ENCODE measurements at places on chromosomes 4 and X. TPM values are rescaled to one million over a fixed set of nuclear protein-coding genes. Genes with fewer than 3 reads are reported as not detected.

DNA sequence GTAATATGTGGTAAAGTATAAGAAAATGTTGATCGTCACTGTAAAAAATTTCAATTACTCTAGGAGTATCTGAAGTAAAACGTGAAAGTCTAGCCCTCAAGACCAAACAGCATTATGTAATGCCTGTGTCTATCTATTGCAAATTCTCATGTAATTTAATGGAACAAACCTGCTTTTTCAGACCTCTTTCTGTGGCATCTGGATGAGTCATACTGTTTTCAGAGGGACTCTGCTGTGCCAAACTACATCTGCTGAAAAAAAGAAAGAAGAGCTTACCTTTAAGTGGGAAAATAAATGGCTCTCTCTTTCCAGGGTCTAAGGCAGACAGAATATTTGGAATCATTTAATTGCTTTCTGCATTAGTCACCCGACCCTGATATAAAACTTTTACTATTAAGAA is 89.8 kb upstream of the ARMCX2 start:
- no peaks in the 10 kb centered on the region for H3K36me3 ChIP-seq
- H3K4me3 ChIP-seq, result no peak overlapping the region
- peaks cover 2% of the 10 kb centered on the region for H3K27me3 ChIP-seq
- no peaks in the 10 kb centered on the region for H3K4me1 ChIP-seq
- H3K27ac ChIP-seq, result no peak overlapping the region

GRCh38 chr4:56744030-56744429 is 62.9 kb upstream of the HOPX start:
- no peaks in the 10 kb centered on the region for H3K36me3 ChIP-seq
- H3K4me3 ChIP-seq, result no peak overlapping the region
- H3K4me1 ChIP-seq, result peaks cover 13% of the 10 kb centered on the region
- no peak for DNase-seq
- no peak overlapping the region for H3K27ac ChIP-seq

DNA sequence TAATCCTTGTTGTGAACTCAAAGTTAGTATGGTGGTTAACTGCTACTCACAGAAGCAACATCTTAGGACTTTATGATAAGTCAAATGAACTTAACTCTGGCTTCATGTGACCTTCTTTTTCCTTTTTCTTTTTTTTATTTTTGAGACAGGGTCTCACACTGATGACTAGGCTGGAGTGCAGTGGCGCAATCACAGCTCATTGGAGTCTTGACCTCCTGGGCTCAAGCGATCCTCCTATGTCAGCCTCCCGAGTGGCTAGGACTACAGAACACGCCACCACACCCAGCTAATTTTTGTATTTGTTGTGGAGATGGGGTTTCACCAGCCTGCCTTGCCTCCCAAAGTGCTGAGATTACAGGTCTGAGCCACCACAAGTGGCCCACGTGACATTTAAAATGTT is 22.4 kb downstream of the SEC31A start:
- no peak for DNase-seq
- no peak overlapping the region for H3K4me3 ChIP-seq
- H3K27ac ChIP-seq, result no peak overlapping the region
- peaks cover 29% of the 10 kb centered on the region for H3K4me1 ChIP-seq

GRCh38 chr4:26787461-26788340 is 72.9 kb upstream of the STIM2 start:
- peaks cover 4% of the 10 kb centered on the region for H3K27me3 ChIP-seq
- peak overlapping the region; percentile 64 for H3K27ac ChIP-seq
- H3K4me1 ChIP-seq, result peaks cover 34% of the 10 kb centered on the region
- peak overlapping the region; percentile 64 for H3K4me3 ChIP-seq
- H3K36me3 ChIP-seq, result peaks cover 9% of the 10 kb centered on the region
- DNase-seq, result peak; percentile 42

DNA sequence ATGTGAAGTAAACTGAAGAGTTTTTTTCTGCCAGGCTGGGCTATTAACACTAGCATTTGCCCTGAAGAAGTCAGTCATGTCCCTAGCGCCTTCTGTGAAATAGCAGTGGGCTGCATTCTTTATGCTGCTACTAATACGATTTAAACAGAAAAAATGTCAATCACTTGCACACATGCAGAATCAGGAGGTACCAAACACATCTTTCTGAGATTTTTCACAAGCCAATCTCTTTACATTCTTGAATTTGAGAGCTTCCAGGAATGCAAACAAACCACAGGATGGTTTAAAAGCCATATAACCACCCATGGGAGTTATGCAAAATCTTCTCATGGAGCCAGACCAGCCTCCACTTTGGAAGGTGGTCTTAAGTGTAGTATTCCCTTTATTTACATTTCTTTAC is 220.1 kb downstream of the IQCM start:
- H3K4me3 ChIP-seq, result no peak overlapping the region
- no peaks in the 10 kb centered on the region for H3K27me3 ChIP-seq
- no peaks in the 10 kb centered on the region for H3K4me1 ChIP-seq
- no peak for DNase-seq
- H3K27ac ChIP-seq, result no peak overlapping the region

- no peaks in the 10 kb centered on the region for H3K4me1 ChIP-seq
- no peak overlapping the region for H3K27ac ChIP-seq
- H3K36me3 ChIP-seq, result no peaks in the 10 kb centered on the region
- DNase-seq, result no peak
- no peak overlapping the region for H3K4me3 ChIP-seq
Observed at GRCh38 chrX:109347632-109348031, 134.3 kb downstream of the GUCY2F start.

GRCh38 chr4:127479031-127479622 is 153.6 kb upstream of the INTU start:
- H3K4me3 ChIP-seq, result no peak overlapping the region
- no peaks in the 10 kb centered on the region for H3K36me3 ChIP-seq
- DNase-seq, result peak; percentile 15
- no peak overlapping the region for H3K27ac ChIP-seq
- H3K4me1 ChIP-seq, result no peaks in the 10 kb centered on the region

F11 gene
- total RNA-seq, result not detected

Measured in HFFc6 (cell line).